Tibial nerve (tissue), 4 donors: ENCODE measurements at places on chromosomes 3 and 15. TPM values are rescaled to one million over a fixed set of nuclear protein-coding genes. Genes with fewer than 3 reads are reported as not detected.

DNA sequence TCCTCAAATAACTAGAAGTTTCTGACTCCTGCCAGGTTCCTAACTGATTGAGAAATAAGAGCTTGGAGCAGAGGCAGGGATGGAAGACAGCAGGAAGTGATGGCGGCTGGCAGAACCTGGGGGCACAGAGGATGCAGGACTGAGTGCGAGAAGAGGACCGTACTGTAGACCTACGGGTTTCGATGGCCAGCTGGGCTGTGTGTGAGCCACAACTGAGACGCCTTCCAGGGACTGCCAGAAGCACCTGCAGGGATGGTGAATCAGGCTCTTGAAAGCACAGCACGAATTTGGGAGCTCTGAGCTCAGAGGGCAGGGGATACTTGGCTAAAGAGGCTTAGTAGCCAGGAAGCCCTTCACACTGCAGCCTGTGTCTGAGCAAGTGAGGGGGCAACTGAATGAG is 165.6 kb downstream of the ABHD5 start:
- DNase-seq, result no peak

- DNase-seq, result no peak
Observed at GRCh38 chr15:32659340-32660155, 18.0 kb downstream of the SCG5 start.

DNA sequence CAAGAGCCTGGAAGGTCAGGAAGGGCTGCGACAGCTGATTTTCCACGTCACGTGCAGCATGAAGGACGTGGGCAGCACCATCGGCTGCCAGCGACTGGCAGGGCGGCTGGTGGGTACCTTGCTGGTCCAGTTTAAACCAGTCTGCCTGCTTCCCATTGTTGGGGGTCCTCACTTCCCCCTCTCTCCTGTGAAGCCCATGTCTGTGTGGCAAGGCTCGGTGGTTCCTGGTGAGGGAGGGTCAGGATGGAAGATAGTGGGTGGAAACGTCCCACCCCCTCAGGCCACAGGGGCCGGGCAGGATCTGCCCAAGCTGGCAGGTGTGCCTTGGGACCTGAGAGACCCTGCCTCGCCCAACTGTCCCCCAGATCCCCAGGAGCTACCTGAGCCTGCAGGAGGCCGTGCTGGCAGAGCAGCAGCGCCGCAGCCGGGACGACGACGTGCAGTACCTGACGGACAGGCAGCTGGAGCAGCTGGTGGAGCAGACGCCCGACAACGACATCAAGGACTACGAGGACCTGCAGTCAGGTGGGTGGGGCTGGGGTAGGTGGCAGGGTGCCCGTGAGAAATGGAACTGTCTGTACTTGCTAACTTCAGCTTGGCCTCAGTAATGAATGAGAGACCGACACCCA is 108.2 kb downstream of the LRRK1 start:
- no peak for DNase-seq

- peak; percentile 17 for DNase-seq
Observed at GRCh38 chr3:172709774-172710663, 848 bp downstream of the NCEH1 start.

- DNase-seq, result no peak
Observed at GRCh38 chr3:117366574-117366973, 657.0 kb downstream of the TUSC7 start.

GRCh38 chr15:30922480-30923311 is 19.0 kb downstream of the FAN1 start:
- DNase-seq, result peak; percentile 34

DNA sequence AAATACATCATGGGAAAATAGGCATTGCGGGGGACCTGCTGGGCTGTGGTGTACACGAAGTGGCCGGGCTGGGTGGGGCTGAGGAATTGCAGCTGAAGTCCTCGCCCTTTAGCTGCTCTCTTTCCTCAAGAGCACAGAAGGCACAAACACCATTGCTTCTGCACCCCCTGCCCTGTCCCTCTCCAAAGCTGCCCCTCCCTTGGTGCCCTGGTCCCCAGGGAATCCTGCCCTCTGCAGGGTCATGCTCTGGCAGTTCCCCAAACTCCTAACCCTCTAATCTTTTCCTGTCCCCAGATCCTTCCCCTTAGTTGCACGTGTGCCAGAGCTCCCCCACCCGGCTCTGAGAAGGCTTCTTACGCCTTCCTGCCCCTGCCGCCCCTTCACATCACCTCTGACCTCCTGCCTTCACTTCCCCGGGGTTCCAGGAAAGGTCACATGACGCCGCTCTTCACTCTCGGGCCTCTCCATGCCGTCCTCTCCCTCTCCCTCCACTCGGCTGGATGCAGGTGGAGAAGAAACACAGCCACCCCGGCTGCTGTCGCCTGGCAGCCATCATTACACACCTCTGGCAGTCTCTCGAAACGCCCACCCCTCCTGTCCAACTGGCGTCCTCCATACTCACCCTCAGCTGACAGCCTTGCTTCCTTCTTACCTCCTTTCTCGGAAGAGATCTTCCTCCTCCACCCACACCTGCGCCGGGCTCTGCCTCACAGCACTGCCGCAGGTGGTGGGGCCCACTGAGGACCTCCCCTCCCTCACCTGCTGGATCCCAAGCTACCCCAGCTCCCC is 6.9 kb upstream of the PCSK6 start:
- no peak for DNase-seq

DNA sequence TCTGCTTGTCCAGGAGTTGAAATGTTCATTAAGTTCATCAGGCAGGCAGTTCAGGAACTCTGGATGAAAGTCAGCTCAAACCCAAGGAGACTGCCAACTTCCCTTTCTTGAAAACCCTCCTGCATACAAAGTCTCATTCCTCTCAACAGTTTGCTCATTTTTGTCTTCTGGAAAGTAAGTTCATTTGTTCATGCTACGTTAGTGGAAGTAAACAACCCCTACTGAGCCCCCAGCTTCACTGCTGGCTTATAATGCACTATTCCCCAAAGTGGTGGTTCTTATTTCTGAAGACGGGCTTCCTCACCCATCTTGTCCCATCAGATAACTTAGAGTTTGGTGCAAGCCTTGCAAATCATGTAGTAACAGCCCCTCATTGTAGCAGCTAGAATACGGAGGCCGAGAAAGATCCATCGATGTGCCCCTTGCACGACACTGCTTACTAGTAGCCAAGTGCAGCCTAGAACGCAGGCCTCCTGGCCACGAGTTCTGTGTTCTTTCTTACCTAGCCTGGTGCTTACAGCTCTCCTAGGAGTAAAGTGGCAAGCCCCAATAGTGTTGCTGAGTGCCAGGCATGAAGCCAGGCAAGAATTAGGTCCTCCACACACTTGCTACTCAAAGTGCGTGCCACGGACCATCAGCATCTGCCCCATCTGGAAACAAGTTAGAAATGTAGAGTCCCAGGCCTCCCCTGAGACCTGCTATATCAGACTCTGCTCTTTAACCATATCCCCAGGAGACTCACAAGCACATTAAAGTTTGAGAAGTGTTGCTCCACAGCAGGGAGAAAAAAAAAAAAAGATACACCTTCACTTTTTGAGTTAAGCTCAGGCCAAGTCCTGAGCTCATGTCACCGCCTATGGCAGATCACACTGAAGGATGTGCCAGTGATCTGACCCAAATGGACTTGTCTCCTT is 82.5 kb downstream of the RFTN1 start:
- no peak for DNase-seq

TMEM207 gene
- total RNA-seq, result not detected

TYRO3 gene
- 21.6 TPM for total RNA-seq

SOX14 gene
- total RNA-seq, result not detected

TGM5 gene
- total RNA-seq, result not detected

ADAMTS17 gene
- total RNA-seq, result 0.66 TPM
